ENCODE measurements at places on chromosomes 5 and 9.

DNA sequence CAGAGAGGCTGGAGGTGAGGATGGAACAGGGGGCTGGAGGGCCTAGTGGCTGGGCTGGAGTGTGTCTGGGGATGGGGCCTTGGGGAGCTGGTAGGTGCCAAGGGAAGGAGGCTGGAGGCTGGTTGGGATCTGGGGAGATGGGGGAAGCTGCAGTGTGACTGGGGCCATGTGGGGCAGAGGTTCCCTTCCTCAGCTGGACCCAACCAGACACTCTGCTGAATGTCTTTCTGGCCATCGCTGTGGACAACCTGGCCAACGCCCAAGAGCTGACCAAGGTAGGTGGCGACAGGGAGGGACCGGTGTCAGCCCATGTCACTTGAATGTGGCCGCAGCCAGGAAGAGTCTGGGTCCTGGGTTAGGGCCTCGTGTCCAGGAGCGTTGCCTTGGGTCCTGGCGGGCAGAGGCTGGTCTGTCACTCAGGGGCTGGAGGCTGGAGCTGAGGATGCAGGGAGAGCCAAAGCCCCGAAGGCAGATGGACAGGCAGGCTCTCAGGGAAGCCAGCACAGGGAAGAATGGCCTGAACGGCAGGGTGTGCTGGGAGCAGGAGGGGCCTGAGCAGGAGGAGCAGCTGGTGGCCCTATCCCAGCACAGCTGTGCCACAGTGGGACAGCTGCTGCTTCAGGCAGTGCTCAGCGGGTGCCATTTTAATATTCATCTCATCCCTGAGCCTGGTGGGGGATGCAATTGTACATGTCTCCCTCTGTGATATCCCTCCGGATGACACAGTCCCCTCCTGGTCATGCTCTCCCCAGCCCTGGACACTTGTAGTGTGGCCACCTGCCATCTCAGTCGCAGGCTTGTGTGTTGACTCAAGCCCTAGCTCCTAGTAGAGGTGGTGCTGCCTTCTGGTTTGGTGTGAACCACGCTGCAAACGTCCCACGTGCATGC lies 132.5 kb downstream of the CACNA1B start:
- no peak for DNase-seq

DNA sequence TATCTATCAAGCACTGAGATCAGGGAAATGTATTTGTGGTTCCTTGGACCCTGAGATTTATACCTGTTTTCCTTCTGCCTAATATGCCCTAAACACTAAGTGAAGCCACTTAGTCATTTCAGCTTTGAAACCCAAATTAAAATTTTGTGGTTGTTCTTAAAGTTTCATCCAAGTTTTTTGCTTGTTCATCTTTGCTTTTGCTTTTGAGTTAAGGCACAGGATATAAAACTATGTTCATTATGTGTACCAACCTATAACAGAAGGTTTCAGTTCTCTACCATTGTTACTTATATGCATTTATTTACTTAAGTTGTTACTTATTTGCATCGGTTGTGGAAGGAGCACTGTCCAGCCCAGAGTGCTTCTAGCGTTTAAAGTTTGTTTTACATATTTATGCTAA lies 382.3 kb downstream of the PTPRD start:
- no peak for DNase-seq

DNA sequence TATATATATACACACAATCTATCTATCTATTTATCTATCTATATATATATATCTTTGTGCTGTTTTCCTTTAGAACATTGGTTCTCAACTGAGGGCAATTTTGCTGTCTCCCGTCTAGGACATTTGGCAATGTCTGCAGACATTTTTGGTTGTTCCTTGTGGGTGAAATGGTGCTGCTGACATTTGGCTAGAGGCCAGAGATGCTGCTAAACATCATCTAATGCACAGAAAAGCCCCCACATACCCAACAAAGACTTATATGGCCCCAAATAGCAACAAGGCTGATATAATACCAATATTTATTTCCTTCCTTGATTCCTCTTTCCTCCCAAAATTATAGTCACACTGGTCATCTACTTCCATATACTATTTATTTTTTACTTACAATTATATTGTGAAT lies 197.5 kb downstream of the TRPM3 start:
- DNase-seq, result no peak

DNA sequence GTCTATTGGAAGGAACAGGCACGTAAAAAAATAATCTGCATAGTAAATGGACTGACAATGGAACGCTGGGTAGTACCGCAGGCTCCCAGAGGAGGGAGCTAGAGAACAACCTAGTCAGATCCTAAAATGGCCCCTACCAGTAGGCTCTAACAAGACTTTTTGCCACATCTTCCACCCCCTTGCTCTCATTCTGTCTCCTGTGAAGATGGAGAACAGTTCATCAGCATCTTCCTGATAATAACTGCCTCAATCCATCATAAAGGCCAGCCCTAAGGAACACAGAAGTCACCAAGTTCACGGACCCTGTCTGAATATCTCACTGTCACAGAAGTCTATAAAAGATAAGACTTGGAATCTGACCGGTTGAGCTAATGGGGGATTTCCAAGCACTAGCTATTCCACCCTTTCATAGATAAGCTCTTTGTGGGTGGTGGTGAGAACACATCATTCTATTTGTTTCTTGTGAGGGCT lies 133.4 kb downstream of the SLC1A3 start:
- DNase-seq, result peak; percentile 67

GRCh38 chr5:80935811-80936385 lies 24.3 kb upstream of the RASGRF2 start:
- DNase-seq, result no peak

DNA sequence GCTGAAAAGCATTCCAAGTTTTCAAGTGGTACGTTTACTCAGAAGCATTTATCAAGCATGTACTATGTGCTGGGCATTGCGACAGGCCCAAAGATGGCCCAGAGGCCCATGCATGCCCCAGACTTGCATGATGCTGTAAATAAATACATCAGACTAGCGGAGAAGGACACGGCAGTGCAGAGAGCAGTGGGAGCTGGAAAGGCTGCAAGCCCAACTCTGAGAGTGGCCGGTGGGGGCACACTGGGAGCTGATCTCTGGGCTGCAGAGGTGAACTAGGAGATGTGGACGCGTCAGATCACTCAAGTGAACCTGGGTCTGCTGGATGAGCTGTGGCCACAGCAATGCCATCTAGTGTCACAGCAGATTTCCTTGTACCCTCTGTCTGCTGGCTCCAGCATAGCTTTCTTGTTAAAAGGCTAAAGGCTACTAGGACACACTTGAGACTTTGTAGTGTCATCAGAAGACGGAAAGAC lies 246.9 kb downstream of the FANCC start:
- no peak for DNase-seq

DNA sequence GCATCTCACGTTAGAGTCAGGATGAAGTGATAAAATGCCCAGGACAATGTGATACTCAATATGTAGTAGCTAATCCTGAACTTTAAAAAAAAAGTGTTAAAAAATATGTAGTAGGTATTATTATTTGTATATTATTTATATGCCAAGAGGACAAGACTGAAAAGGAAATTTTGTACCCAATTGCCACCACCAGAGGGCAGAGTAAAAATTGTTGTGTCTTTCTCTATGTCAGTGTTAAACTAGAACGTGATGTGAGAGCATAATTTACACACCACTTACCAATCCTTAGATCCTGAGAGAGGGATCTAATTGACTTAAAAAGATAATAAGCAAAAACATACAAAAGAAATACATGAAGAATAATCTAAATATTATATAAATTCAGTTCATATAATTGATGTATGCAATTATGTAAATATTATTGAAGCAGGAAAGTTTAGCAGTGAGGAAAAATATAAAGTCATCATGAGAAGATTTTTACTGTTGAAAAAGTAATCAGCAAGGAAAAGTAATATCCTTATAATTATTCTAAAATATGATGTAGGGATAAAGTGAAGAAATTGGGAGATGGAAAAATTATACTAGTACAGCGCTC lies 288.9 kb downstream of the RAB3C start:
- peak; percentile 39 for DNase-seq

DNA sequence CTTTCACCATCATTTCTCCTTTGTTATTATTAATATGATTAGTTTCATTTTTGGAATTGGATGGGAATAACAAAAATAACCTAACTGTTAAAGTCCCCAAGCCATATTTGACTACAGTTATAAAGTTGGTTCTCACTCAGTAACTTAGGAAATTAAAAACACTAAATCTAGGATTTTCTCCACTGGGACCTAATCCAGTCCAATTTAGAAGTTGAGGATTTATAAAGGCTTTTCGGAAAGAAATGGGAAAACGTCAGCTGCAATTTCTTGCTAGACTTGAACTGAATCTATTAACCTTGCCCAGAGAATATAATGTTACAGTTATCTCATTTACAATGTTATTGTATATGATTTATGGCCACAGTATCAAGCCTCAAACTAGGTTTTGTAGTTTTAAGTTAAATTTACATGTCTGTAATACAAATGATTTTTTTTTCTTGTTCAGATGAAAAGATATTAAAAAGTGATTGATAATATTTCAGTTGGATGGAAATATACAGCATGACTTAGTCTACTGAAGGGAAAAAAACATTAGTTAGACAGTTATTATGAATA lies 524.3 kb upstream of the GRAMD2B start:
- no peak for DNase-seq

DNA sequence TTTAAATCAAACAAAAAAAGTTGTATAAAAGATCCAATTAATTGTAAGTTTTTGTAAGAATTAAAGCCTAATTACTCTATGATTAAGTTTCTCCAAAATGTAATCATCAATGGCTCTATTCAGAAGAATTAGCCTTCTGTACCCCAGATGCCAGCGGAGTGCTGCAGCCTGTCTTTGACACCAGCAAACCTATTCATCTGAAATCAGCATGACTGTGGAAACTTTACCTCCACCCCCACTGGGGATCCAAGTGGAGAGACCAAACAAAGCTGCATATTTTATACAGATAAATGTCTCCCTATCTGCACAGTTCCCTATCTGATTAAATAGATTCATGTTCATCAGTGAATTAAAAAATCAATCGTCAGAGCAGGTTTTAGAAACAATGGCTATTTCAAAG lies 426.8 kb downstream of the KIAA0825 start:
- no peak for DNase-seq

GRCh38 chr5:136375920-136376319 lies 10.6 kb upstream of the TRPC7 start:
- no peak for DNase-seq

DNA sequence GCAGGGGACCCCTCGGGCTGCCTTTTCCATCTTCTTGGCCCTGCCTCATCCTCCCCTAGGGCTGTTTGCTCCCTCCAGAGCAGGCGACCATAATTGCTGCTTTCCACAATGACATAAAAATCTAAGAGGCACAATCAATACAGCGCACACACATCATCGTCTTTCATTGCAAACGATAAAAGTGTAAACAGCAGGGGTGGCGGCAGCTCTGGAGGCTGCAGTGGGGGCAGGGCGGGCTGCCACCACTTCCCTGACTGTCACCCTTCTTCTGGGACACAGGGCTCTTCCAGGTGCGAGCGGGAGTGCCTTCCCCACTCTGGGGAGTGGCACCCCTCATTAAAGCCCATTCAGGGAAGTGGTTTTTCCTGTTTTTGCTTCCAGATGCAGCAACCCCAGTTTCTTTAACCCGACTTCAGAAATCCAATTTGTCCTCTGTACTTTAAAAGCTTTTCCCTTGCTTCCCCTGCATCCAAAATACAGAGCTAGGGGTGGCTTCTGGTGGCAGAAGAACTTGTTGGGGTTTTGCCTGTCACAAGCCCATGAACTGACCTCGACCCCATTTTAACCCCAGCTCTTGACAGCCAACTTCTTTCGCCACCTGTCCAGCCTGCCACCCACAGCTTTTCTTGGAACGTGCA lies 45.7 kb downstream of the TSPAN17 start:
- DNase-seq, result no peak
